CD4-positive, alpha-beta T cell treated with Interleukin-6 at 100 ng/mL for 8 hours (primary cell): ENCODE measurements at places on chromosomes 7 and 10.

DNA sequence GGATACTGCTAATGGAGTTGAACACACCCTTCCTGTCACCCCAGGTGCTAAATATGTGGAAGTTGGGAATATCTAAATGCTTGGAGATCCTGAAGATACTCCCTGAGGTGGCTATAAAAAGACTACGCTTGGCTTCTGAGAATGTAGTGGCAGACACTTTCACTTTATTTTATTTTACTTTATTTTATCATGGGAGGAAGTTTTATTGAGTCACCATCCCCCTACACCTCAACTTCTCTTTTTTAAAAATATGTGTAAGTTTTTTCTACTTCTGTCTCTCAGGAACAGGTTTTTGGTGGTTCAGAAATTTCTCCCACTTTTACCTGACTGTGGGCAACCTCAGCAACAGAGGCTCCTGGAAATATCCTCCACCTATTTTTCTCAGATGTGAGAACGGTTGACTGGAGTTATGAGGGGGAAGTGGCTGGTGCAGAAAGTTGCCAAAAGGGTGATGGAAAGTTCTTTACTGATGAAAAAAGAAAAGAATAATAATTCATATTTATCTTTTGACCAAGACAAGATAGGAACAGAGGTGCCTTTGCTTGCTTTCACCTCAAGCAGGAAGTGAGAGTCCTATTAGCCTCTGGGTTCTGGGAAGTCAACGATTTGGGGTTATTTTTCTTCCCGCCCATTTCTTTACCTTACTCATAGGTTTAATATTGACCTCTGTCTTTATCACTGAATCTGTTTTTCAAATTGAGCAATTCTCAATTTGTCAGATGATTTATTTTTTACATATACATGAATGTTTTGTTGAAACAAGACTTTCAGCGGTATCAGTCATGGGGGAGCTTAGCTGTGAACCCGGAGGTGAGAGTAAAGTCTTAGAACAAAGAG, 103.6 kb downstream of the AHR start:
- DNase-seq = no peak

GRCh38 chr7:159142199-159142598, 2.5 kb downstream of the VIPR2 start:
- no peak for DNase-seq

GRCh38 chr10:110574420-110574819, 6.9 kb downstream of the SMC3 start:
- no peak for DNase-seq

DNA sequence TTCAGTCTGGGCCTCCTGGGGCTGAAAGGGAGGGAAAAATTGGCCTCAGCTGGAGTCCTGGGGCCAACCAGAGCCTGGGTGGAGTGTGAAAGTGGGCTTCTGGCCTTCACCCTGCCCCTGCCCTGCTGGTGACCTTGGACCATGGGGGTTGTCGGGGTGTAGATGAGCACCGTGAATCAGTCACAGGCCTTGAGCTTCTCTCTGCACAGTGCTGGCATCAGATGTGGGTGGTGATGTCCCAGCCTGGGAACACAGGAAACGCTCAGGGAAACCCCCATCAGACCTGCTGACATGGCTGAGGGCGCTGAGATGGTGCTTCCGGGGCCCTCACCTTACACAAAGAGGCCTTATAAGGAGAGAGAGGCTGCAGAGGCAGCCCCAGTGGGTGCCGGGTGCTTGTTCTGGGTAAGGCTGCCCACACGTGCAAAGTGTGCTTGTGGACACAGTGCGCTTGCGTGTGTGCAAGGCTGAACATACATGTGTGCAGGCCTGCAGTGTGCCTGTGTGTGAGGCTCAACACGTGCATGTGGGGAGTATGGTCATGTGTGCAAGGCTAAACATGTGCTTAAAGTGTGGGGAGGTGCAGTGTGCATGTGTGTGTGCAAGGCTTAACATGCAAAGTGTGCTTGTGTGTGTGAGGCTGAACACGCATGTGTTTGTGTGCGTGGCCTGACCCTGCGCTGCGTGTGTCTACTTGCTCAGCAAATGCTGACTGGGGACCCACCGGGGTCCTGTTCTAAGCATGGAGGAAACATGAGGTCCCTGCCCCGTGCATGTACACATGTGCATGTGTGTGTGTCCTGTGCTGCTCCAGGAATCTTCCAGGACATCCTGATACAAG, 6.5 kb downstream of the ARPC1B start:
- DNase-seq = peak; percentile 93

DNA sequence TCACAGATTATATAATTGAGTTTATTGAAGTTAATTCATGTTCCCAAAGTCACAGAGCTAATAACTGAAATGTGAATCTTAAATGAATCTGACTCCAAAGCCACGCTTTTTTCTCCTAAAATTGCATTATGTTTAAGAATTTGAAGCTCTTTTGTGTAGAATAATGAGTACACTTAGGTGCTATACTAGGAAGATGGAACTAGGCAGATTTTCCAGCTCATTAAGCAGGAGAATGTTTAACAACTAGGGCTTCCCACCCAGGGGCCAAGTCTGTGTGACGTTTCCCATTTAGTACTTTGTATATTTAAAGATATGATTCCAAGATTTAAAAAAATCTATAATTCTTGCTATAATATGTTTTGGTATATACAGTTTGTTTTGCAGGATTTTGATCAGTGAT, 169.5 kb downstream of the KIF20B start:
- no peak for DNase-seq
